ENCODE measurements at places on chromosomes 13 and 19. TPM values are rescaled to one million over a fixed set of nuclear protein-coding genes. Genes with fewer than 3 reads are reported as not detected.
A peak's percentile ranks its signal among the peaks of the same experiment; 100 is the strongest.

DNA sequence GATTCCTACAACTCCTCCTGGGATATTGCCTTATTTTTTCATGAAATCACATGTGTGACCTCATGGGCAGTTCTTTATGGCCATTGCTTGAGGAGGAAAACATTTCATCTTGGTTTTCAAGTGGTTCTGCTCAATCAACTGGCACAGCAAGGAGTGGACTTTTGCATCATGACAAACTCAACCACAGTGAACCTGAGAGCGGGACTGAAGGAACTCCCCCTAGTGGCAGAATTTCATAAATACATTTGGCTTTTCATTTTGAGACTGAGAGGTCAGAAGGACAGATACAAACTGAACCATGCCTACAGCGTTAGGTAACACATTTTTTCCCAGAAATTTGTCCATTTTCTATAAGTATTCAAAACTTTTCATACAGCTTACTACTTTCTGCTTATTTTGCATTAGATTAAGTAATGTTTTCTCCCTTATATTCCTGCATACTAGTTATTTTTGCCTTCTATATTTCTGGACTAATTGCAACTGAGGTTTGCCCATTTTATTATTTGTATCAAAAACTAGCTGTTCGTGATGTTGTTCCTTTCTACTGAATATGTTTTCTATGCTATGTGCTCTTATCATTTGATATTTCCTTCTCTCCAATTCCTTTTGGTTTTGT, 13.4 kb upstream of the SIGLEC12 start:
- H3K4me3 ChIP-seq = no peak overlapping the region
- no peaks in the 10 kb centered on the region for H3K36me3 ChIP-seq
- H3K27ac ChIP-seq = no peak overlapping the region
- no peak for DNase-seq
- H3K27me3 ChIP-seq = no peaks in the 10 kb centered on the region

DNA sequence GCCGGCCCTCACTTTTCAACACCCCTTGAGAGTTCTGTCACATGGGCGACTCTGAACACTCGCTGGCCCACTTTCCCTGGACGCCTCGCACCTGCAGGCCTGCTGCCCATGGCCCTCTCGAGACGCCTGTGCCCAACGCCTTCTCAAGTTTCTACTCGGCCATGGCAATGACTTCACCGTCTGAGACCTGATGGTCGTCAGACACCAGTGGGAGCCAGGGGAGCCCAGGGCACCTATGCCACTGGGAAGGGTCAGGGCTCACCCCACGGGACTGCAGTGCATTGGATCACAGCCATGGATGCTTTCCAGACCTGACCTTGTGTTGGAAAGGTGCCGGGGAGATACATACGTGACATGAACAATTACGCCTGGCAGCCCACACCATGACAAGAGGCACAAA, 60.1 kb downstream of the KLF2 start:
- peak; percentile 75 for DNase-seq
- peaks cover 46% of the 10 kb centered on the region for H3K4me1 ChIP-seq
- H3K27ac ChIP-seq = peak overlapping the region; percentile 92
- H3K27me3 ChIP-seq = no peaks in the 10 kb centered on the region

DNA sequence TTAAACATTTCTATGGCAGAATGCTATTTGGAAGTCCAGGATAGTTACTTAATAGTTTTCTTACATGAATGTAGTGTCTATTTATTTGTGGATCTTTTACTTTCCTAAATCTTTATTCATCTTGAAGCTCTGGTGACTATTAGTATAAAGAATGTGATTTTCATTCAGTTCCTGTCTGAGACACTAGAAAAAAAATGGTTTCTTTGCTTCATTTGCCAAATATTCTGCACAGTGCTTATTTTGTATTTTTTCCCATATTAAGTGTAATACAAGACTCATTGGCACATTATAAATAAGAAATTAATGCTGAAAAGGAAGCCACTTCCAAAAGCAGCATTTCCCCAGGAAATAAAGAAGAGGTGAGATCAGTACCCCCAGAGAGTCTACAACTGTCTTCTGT, 109.8 kb downstream of the POSTN start:
- no peak for DNase-seq
- H3K27me3 ChIP-seq = no peaks in the 10 kb centered on the region
- H3K36me3 ChIP-seq = no peaks in the 10 kb centered on the region
- H3K4me1 ChIP-seq = no peaks in the 10 kb centered on the region

DNA sequence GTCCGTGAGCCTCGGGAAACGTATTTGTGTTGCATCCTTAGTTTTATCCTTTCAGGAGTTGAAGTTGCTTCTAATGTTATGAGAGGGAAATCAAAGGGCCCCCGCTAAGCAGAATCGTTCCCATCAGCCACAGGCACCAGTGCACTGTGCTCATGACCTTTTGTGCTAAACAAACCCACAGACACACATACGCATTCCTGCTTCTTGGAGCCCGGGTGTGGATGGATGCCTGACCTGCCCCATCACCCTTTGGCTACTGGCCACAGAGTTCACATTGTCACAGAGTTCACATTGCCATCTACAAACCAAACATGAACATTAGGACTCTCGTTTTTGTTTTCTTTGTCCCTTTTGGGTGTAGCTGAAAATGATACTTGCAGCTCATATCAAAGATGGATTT, 47.2 kb downstream of the CHST8 start:
- no peak overlapping the region for H3K27ac ChIP-seq
- no peaks in the 10 kb centered on the region for H3K36me3 ChIP-seq
- H3K4me1 ChIP-seq = no peaks in the 10 kb centered on the region
- H3K4me3 ChIP-seq = no peak overlapping the region

DNA sequence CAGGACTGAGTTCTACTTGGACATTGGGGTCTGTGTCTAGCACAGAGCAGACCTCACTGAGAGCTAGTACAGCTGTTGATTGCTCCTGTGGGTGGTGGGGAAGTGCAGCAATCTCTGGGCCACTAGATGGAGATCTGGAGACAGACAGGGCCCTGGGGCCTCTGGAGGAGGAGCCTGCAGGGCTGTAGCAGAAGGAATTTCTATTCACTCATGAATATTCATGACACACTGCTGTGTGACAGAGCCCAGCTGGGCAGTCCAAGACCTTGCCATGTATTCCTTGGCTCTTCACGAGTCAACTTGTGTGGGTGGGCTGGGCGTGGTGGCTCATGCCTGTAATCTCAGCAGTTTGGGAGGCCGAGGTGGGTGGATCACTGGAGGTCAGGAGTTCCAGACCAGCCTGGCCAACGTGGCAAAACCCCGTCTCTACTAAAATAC, 37.5 kb downstream of the SUGP2 start:
- H3K36me3 ChIP-seq = no peaks in the 10 kb centered on the region
- H3K4me1 ChIP-seq = no peaks in the 10 kb centered on the region
- DNase-seq = no peak
- H3K27me3 ChIP-seq = no peaks in the 10 kb centered on the region
- no peak overlapping the region for H3K27ac ChIP-seq

GRCh38 chr13:94858856-94859255, 146.5 kb upstream of the SOX21 start:
- peaks cover 5% of the 10 kb centered on the region for H3K4me1 ChIP-seq
- no peak for DNase-seq
- H3K4me3 ChIP-seq = no peak overlapping the region

- H3K27ac ChIP-seq = no peak overlapping the region
- H3K4me1 ChIP-seq = no peaks in the 10 kb centered on the region
- no peak for DNase-seq
- H3K36me3 ChIP-seq = no peaks in the 10 kb centered on the region
- H3K4me3 ChIP-seq = no peak overlapping the region
These were observed 12.1 kb upstream of the LGALS13 start for GRCh38 chr19:39590265-39590664.

DNA sequence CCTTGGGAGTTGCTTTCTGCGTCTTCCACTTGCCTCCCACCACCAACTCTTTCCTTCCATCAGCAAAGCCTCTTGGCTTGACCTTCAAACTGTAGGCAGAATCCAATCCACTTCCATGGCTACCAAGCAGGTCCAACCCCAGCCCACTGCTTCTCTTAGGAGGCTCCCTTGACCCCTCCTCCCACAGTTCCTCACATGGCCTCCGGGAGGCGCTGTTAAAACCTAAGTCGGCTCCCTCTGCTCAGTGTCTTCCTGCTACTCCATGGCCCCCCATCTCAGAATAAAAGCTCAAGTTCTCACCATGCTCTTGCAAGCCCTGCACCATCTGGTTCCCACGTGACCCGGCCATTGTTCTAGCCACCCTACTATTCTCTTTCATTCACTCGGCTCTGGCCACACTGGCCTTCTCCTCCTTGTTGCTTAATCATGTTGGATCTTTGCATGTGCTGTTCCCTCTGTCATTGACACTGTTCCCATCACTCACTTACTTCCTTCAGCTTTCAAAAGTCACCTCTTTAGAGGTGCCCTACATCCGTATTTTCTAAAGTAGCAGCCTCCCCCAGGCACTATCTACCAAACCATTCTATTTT, 7.5 kb downstream of the IZUMO2 start:
- no peak for DNase-seq
- no peaks in the 10 kb centered on the region for H3K27me3 ChIP-seq
- H3K4me3 ChIP-seq = no peak overlapping the region
- H3K4me1 ChIP-seq = no peaks in the 10 kb centered on the region

GRCh38 chr13:60227158-60227557, 63.4 kb upstream of the DIAPH3 start:
- H3K36me3 ChIP-seq = no peaks in the 10 kb centered on the region
- H3K27ac ChIP-seq = no peak overlapping the region
- H3K4me1 ChIP-seq = no peaks in the 10 kb centered on the region
- no peak for DNase-seq

The PEG3 gene
- total RNA-seq = 1.3 TPM

Data from gastrocnemius medialis (tissue), 4 donors.